Tongue (tissue), 3 donors: ENCODE measurements at places on chromosomes 12 and 14.

DNA sequence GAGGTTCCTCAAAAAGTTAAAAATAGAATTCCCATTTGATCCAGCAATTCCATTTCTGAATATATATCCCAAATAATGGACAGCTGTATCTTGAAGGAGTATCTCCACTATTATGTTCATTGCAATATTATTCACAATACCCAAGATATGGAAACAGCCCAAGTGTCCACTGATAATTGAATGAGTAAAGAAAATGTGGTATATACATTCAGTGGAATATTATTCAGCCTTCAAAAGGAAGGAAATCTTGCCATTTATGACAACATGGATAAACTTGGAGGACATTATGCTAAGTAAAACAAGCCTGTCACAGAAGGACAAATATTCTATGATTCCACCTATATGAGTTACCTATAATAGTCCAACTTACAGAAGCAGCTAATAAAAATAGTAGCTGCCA is 979.0 kb downstream of the SLC6A15 start:
- no peak for DNase-seq

- no peak for DNase-seq
These were observed 376.4 kb downstream of the DIO2 start for GRCh38 chr14:79834868-79835267.

- DNase-seq, result no peak
These were observed 349.2 kb upstream of the LMO3 start for GRCh38 chr12:16955083-16955657.

DNA sequence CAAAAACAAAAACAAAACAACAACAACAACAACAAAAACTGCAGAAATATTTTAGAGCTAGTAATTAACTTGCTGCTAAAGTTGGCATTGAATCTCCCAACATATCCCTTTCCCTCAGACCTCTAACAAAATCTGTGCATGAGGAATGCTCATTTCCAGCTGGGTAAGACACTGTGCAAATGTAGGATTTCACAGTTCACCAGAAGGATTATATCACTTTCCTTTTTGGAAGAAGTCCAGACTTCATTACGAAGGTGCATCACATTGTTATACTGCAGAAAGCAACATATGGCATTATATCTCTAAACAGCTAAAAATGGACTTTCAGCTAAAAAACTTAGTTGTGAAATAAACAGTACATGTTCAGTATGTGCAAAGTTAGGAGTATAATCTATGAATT is 341.8 kb downstream of the FSCB start:
- DNase-seq, result peak; percentile 69

DNA sequence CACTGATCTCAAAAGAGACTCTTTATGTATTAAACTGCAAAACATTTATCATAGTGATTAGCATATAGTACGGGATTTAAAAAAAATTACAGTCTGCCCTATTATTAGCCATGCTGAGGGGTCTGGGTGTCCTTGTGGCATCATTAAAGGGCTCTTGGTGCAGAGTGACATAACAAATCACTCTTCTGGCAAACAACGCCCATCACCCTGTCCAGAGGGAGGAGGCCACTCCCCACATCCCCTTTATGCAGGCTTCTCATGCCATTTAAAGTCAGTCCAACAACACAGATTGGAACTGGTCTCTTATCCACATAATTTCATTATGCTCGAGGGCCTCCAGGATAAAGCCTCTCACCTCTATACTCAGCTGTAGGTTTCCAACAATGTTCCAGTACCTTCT is 51.1 kb downstream of the TMTC1 start:
- no peak for DNase-seq

DNA sequence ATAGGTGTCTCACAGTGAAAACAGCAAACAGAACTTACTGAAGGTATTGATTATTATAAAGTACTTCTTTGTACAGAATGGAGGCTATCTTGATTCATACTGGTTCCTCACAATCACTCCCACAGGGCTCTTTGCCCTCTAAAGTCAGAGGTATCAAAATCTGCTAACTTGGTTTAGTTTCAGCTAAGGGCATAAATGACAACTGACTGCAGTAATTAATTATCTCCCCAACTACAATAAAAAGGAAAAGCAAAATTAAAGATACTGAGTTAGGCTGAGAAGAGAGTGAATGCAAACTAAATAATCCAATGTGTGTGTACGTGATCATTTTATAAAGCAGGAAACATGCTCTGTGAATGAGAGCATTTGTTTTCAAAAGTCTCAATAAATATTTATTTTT is 338.7 kb downstream of the ACSS3 start:
- no peak for DNase-seq

DNA sequence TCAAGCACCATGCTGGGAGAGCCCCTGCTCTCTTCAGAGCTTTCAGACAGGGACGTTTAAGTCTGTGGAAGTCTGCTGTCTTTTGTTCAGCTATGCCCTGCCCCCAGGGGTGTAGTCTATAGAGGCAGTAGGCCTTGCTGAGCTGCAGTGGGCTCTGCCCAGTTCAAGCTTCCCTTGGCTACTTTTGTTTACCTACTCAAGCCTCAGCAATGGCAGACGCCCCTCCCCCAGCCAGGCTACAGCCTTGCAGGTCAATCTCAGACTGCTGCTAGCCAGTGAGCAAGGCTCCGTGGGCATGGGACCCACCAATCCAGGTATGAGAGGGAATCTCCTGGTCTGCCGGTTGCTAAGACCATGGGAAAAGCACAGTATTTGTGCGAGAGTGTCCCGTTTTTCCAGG is 37.4 kb upstream of the C12orf71 start:
- DNase-seq, result no peak

- DNase-seq, result no peak
These were observed 25.2 kb downstream of the G2E3 start for GRCh38 chr14:30584058-30584630.

- DNase-seq, result no peak
These were observed 43.5 kb downstream of the IPO8 start for GRCh38 chr12:30652034-30652696.

- DNase-seq, result no peak
These were observed 208.6 kb downstream of the MED13L start for GRCh38 chr12:116068853-116069252.

DNA sequence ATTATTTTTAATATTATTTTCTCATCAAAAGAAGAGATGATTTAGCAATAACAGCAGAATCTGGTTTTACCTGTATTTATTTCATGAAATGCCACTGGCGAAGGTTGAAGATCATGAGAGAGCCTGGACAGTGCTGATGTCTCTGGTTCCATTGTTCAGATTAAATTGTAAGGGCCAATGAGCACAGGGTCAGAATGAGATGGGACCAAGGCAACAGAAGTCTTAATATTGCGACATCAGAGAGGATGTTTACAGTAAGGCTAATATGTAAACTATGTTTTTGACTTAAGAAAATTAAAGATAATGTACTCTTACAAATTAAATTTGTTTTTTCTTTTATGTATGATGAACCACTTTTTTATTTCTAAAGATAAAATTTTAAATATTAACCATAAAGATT is 35.2 kb upstream of the KLRD1 start:
- DNase-seq, result no peak

GRCh38 chr12:110585231-110585799 is 2.2 kb upstream of the PPTC7 start:
- no peak for DNase-seq

DNA sequence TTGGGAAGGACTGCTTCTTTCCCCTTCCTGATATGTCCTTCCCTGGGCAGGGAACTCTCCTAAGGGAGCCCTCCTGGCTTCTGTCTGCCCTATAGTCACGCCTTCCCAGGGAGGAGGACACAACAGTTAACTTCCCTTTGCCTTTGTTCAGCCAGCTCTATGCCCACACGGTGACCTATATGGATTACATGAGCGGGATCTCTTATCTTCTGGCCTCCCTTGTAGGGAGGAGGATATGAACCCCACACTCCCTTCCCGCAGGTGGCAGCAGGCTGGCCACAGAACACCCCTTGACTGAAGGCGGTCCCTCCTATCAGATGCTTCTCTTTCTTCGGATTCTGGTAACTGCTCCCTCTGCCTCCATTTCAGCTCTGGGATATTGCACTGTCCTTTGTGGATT is 135.6 kb upstream of the MAX start:
- no peak for DNase-seq

GRCh38 chr14:50237427-50237826 is 6.0 kb upstream of the SOS2 start:
- DNase-seq, result no peak

DNA sequence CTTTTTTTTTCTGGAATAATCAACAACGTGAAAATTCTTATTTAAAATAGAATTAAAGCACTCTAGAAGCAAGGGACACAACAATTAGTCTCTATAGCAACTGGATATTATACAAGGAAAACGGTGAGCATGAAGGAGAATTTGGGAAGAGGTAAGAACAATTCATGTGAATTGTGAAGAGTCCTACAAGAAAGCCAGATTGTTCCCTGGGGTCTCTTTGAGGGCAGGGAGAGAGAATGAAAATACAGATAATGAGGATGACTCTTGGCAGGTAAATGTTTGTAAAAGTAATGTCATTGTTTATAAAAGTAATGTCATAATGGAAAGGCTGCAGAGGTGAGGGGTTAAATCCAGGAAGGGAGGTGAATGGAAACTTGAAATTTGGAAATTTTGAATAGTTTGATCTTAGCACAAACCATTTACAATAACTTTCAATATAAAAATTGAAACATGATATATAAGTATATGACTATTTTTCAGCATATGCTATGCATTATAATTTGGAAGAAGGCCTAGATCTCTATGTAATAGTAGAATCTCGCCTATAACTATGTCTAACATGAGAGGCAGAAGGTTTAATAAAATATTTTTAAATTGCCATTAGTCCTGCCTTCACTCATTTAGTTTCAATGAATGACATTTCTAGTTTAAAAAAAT is 378.8 kb upstream of the DCN start:
- peak; percentile 48 for DNase-seq

DNA sequence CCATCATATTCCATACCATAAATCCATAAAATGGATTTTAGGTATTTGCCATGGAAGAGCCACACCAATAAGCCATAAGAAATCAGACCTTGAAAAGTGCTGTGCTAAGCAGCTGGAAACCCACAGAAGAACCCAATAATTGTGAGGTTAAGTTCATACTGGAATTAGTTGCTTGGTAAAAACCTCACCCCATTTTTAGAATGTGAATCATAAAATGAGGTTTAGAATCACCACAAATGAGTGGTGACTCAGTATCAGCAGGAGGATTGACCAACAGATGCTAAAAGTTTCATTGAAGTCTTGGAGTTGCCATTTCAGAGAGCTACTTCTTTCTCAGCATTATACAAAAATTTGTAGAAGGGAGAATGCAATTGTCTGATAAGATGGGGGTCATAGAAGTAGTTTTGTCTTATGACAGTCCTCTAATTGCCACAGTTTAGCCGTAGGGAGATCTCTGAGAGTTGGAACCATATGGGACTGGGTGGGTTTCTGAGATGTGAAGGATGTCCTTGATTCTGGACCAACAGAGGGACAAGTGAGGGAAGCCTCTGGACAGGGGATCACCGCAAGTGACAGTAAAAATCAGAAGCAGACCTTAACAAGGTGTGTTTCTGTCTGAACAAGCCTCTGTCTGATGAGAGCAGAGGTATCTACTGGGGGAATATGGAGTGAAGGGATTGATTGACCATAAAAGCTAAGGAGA is 1.4 kb upstream of the STON2 start:
- DNase-seq, result no peak

DNA sequence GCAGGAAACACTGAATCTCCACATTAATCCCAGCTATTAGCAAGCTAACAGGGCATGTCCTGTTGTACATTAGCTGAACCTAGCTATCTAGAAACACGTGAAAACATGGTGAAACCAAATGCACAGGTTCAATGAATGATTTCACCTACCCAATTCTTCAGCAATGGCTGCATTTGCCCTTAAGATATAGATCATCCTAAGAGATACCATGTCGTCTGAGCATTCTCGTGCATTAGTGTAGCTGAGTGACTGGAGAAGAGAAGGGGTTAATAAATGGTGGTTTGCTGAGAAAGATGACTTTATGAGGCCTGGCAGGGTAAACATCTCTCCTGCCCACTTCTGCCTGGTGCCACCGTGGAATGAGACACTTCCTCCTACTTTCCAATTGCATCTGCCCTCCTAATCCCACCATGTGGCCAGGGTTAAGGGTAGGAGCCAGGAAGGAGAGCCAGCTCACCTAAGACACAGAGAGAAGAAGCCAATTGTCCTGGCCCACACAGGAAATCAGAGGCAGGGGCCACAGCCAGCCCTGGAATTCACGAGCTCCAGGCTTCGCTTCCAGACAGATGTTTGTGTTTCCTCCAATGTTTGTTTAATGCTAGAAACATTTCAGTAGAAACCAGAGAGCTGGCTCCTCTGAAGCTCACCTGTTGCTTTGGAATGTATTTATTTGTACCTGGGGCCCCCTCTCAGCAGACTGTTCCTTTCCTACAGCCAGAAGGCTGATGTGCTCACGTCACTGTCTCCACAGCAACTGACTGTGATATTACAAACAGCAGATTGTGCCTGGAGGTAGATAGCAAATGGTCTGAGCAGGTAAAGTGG is 126.0 kb upstream of the PARP11 start:
- peak; percentile 83 for DNase-seq

GRCh38 chr12:113131556-113131955 is 4.0 kb downstream of the RASAL1 start:
- no peak for DNase-seq

DNA sequence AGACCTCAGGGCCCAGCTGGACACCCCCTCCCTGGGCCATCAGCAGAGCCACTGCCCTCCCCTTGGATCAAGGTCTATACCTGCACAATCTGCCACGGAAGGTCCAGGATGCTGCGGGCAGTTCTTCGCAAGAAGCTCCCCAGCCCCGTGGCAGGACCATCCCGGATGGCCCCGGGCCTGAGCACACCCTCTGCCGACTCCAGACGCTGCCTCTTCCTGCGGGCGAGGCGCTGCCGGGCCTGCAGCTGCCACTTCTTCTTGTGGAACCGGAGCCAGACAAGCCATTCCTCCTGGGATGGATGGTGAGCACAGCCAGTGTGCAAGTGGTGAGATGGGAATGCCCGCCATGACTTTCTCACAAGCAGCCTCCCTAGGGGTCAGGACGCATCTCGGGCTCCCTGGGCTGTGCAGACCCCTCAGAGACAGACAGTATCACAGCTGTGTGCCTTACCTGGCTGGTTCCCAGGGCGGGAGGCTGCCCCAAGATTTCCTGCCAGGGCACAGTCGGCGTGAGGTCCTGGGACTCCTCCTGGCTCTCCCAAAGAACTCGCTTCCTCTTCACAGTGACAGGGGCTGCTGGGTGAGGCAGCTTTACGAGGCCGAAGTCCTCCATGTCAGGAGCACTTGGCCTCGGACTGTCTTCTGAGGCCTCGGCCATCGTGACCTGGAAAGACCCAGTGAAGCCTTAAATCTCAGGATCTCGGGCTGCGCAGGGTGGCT is 30.8 kb downstream of the P2RX2 start:
- DNase-seq, result no peak

- DNase-seq, result no peak
These were observed 6.4 kb downstream of the GNS start for GRCh38 chr12:64752833-64753238.

DNA sequence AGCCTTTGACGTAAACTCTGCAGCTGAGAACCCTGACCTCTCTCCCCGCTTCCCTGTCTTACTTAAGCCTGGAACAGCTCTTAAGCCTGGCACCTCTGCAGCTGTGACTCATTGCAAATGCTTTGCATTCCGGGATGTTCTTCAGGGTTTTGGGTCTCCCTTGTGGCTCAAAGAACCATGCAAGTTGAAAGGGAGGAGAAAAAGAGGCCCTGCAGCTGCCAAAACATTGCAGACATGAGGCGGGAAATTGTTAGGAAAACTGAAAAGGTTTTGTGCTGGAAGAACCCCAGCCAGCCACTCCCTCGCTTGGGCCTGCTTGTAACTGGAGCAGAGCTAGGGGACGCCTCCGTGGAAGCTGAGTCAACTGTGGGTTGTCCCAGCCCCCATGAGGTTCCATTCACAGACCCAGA is 60.2 kb upstream of the FERMT2 start:
- peak; percentile 94 for DNase-seq

GRCh38 chr14:52792097-52792415 is 649 bp upstream of the GNPNAT1 start:
- no peak for DNase-seq
